ENCODE measurements at places on chromosomes 7 and 10. TPM values are rescaled to one million over a fixed set of nuclear protein-coding genes. Genes with fewer than 3 reads are reported as not detected.

DNA sequence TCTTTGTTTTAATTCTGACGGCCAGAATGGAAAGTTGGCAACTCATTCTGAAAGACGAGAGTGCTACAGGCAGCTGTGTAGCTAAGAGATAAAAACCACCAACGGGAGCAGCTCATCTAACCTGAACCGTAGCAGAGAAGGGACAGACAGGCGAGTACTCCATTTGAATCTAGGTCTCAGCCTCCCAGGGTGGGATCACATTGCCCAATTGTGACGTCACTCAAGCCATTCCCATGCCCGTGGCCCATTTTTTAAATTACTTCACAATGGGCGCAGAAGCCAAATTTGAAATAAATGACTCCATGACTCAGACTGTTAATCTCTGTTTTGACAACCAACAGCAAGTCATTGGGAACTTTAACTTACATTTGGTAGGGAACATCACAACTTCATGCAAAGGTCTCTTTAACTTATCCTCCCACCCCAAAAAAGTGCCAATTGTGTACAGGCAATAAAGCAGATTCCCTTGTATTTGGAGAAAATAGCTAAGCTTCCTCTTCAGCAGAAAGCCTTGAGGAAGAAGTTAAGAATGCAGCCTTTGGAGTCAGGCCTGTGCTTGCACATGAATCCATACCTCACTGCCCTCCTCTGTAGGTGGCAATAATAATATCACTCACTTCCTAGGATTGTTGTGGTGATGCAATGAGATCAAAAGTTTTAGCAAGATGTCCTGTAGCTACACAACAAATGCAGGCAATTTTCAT is 93.2 kb upstream of the KIF5B start:
- DNase-seq: no peak

DNA sequence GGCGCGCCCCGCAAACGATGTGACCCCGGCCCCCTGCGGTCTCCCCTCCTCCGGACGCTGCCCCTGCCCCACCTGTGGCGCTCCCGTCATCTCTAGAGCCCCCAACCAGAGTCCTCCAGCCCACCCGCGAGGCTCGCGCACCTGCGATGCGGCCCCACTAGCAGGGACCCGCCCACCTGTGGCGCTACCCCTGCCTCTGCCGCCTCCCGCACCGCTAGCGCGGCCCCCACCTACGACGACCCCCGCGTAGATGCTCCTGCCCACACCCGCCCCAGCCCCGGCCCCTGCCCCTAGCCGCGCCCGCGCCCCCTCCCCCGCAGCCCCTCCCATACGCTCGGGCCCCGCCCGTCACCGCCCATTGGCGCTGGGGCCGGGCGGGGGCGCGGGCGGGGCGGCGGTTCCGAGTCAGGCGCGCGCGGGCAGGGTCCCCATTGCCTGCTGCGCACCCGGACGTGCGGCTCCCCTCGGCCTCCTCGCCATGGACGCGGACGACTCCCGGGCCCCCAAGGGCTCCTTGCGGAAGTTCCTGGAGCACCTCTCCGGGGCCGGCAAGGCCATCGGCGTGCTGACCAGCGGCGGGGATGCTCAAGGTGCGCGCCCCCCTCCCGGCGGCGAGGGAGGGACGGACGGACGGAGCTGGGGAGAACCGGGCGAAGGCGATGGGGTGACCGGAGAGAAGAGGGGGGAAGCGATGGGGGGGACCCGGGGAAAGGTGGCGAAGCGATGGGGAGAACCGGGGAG is at the start of gene PFKP:
Gene PFKP, plus strand, starts transcription at position 431 of the 741 bp plus-strand sequence. Its CDS starts 48 bp downstream, at position 479.
- peak; percentile 64 for DNase-seq

The TMEM229A gene
- not detected for total RNA-seq

The LRRD1 gene
- 0.17 TPM for total RNA-seq

- no peak for DNase-seq
Observed at GRCh38 chr7:98341106-98341505, 59.6 kb downstream of the BRI3 start.

- no peak for DNase-seq
Observed at GRCh38 chr7:35495377-35495776, 199.6 kb downstream of the HERPUD2 start.

The TLX1 gene
- not detected for total RNA-seq

Data from B cell (primary cell).